ENCODE measurements at places on chromosomes 16 and 17.
A peak's percentile ranks its signal among the peaks of the same experiment; 100 is the strongest.

DNA sequence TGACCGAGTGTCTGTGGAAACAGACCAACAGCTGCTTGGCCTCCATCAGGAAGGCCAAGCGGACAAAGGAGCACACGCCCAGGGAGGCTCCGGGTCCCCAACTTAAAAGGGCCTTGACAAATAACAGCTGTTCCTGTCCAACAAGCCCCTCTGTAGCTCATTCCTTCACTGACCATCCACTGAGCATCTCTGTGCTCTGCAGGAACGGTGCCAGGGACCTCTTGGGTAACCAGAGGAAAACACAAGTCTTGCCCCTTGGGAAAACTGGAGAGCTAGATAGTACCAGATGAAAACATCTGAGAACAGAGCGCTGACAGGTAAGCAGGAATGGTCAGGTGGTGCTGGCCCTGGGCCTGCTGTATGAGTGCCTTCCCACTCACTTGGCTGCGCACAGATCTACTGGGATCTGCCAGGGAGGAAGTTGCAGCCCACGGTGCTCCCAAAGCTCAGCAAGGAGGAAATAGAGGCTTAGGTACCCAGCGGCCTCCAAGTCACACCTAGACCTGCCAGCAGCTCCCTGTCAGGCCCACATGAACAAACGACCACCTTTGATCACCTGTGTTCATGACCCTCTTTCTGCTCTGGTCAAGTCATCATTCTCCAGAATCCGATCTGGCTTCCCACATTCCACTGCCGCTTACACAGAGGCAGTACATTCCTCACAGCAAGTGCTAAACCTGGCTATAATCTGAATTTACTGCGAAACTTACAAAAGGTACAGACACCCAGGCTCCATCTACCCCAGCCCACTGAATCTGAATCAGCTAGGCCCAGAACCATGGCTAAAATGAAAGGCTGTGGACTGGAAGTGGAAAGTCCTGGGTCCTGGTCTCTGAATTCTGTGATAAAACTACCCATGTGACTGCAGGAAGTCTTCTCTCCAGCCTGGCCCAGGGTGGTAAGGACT lies 12.5 kb downstream of the DCAKD start:
- no peak for DNase-seq

- no peak for DNase-seq
Measured at GRCh38 chr16:51056331-51056730, 94.7 kb downstream of the SALL1 start.

GRCh38 chr16:65667011-65667578 lies 545.2 kb upstream of the CDH11 start:
- DNase-seq: no peak

DNA sequence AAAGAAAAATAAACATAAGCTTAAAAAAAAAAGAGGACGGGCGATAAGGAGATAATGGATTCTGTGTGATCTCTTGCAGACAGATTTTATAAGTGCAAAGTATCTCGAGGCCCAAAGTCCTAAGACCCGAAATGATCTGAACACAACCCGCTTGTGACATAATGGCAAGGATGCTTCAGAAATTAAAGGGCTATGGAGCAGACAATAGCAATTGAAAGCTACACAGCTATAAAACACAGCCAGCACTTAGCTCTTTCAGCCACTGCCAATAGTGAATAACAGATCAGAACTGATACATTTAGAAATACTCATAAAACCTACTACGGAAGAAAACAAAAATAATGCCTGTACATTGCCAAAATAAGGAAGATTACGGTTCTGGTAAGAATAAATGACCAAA lies 117.5 kb downstream of the ZFHX3 start:
- no peak for DNase-seq

GRCh38 chr16:12440228-12440530 lies 363.5 kb downstream of the CPPED1 start:
- DNase-seq: no peak

DNA sequence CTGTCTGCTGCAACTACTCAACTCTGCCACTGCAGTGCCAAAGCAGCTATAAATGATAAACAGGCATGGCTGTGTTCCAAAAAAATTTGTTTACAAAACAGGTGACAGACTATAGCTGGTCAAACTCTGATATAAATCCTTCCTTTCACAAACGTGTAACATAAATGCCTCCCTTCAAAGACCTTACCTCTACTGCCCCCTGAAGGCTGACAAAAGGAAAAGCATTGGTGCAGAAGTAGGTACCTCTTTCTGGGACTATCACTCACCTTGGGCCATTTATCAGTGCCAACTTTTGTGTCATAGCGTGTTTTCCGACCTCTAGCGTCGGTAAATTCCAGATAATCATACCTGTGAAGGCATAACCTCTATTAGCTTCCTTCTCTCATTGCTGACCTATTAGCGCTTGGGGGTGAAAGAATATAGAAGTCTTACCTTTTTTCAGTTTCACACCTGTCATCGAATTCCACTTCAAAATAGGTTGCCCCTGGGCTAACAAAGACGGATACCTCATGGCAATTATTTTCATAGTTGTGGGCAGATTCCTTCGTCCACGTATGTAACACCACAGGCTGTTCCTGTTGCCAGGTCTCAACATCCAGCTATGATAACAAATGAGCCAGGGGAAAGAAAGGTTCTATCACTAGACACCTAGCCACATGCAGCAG lies 67.9 kb downstream of the ZZEF1 start:
- peak; percentile 11 for DNase-seq

- no peak for DNase-seq
Measured at GRCh38 chr17:64005734-64006167, 7.6 kb downstream of the PRR29 start.

GRCh38 chr16:60605176-60605575 lies 1431.1 kb downstream of the CDH8 start:
- no peak for DNase-seq

DNA sequence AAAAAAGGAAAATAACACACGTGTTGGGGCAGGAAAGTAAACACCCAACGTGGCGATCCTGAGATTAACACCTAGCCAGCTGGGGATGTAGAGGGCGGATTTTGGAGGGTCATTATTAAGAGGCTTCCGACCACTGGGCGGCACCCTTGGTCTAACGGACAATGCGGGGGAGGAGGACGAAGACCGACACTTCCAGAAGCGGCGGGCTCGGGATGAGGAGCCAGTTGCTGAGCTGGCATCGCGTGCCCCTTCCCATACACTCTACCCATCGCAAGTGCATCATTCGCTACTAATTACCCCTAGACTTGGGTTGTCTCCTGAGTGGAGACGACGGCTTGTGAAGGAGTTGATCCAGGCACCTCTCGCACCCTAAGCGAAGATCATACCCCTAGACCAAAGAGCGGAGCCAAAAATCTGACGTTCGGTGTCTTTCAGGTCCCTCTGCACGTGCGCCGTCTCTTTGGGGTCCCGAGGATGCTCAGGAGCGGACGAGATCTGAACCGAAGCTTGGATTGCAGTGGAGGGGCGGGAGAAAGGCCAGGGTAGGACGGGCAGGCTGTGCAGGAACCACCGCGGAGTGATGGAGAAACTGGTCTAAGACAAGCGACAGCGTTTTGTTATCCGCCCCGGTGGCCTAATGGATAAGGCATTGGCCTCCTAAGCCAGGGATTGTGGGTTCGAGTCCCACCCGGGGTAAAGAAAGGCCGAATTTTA lies 17.6 kb downstream of the ZNF213 start:
- peak; percentile 86 for DNase-seq

GRCh38 chr16:74999609-75000480 lies 1.0 kb downstream of the ZNRF1 start:
- peak; percentile 20 for DNase-seq

GRCh38 chr17:77253611-77254051 lies 112.9 kb downstream of the SEC14L1 start:
- DNase-seq: no peak

- no peak for DNase-seq
Measured at GRCh38 chr17:55398689-55399088, 22.9 kb downstream of the MMD start.

DNA sequence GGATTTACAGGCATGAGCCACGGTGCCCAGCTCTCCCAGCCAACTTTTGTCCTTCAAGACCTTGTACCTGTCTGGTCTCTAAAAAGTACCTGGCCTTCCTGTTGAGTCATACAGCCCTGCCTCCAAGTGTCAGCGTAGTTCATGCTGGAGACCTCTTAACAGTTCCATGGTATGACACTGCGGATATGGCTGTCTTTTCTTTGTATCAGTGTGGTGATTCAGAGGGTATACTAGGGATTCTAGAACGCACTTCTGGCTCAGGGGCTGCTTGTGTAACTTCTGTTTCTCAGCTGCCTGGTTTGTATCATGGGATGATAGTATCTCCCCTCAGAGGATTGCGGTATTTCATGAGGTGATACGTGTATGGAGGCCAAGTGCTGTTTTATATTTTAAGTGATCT lies 2.0 kb upstream of the TMEM11 start:
- no peak for DNase-seq

DNA sequence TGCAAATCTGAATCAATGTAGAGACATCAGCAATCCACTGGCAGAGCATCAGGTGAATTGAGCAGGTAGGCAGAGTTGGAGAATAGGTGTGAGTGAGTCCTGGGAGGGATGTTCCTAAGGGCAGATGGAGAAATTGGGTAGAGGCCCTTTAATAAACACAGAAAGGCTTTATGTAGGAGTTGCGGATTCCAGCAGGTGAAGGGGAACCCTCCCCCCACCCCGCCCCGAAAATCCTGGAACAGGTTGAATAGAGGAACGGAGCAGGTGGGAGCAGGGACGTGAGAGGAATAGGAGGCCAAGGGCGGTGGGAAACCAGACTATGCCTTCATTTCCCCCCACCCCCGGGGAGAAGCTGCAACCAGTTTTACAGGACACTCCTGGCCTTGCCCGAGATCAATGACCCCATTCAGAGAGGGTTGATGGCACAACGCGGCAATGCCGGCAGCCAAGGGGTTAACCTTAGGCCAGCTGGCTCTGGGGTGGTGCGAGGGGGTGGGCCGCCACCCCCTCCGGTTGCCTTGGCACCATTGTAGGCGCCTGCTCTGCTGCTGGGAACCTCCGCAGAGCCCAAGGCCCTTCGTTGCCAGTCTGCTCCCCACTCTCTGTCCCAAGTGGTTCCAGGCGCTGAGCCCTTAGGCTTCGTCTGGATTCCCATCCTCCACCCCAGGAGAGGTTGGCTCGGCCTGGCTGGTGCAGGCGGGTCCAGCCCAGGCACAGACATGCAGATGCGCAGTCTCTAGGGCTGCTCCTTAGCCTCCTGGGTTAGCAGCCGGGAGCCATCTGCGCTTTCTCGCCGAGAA lies 814 bp upstream of the RUNDC3A start:
- DNase-seq: no peak

DNA sequence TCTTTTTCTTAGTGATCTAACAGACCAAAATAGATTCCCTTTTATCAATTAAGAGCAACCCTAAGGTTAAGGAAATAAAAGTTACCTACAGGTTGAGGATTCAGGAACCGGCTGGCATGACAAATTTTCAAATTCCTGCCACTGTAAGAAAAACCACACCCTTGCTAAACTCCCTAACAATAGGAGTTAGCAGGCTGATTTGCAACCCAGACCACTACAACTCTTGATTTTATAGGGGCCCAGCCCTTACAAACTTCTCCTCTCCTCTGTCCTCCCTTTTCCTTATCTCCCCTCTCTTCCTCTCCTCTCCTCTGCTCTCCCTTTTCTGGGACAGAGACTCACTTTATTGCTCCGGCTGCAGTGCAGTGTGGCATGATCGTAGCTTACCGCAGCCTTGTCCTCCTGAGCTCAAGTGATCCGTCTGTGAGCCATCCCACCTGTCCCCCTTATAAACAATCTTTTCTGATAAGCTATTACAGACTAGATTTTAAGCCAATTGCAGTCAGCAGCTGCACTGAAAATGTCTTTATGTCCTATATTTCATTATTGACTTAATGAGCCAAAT lies 418.9 kb downstream of the CDH8 start:
- no peak for DNase-seq

DNA sequence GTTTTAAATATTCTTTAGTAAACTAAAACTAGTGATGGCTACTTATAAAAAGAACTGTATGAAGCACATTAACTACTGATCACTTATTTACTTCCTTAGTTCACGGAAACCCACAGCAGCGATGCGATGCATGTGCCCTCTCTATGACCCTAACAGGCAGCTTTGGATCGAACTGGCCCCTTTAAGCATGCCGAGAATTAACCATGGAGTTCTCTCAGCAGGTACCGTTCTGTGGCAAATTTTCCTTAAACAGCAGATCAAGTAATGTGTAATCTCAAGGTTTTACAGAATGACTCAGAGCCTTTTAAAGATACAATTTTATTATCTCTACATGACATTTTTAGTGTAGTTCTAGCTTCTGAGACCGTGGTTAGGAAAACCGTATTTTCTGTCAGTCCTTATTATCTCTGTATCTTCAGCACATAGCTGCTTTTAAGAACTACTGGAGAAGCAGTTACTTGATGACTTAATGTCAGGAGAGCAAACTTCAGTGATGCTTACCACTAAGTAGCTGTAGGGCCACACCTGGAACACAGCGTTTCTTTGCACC lies 43.0 kb downstream of the GAN start:
- DNase-seq: no peak

- DNase-seq: no peak
Measured at GRCh38 chr17:1491443-1492248, 840 bp downstream of the MYO1C start.

- no peak for DNase-seq
Measured at GRCh38 chr17:9842057-9842758, 16.5 kb downstream of the GLP2R start.

- no peak for DNase-seq
Measured at GRCh38 chr17:6476076-6476809, 32.0 kb downstream of the PIMREG start.

DNA sequence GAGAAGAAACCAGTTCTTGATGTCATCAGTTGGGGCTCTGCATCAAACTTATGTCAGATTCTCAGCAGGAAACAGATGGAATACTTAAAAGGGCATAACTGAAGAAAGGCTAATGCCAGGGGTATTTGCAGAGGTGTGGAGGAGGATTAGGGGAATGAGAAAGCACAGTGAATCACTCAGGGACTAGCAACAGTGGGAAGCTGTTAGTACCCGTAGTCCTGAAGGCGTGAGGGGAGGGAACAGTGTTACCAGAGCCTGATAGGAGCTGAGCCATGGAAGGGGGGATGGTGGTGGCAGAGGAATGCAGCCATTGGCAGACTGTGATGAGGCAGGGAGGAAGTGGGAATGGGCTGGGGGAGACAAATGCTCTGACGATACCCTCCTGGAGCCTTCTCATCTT lies 162.3 kb downstream of the UTP18 start:
- no peak for DNase-seq

- peak; percentile 89 for DNase-seq
Measured at GRCh38 chr17:7687072-7687907, at the start of gene TP53. Gene TP53, minus strand, starts transcription at chr17:7687490. Its CDS starts 10,896 bp downstream, at chr17:7676594.

- DNase-seq: no peak
Measured at GRCh38 chr16:11056993-11057649, 112.8 kb downstream of the CLEC16A start.

GRCh38 chr17:44733753-44734152 lies 25.0 kb upstream of the ADAM11 start:
- DNase-seq: no peak

GRCh38 chr17:66043419-66043818 lies 148.5 kb downstream of the CEP112 start:
- DNase-seq: no peak

All from foreskin melanocyte (primary cell).